ENCODE measurements at places on chromosomes 7 and 10.

- no peak for DNase-seq
Measured at GRCh38 chr7:94509264-94509886, at the start of gene CASD1. CASD1 (plus strand) TSS chr7:94509809; CDS start chr7:94510085, 276 bp downstream.

- DNase-seq: no peak
Measured at GRCh38 chr7:71871446-71871845, 540.7 kb downstream of the CALN1 start.

DNA sequence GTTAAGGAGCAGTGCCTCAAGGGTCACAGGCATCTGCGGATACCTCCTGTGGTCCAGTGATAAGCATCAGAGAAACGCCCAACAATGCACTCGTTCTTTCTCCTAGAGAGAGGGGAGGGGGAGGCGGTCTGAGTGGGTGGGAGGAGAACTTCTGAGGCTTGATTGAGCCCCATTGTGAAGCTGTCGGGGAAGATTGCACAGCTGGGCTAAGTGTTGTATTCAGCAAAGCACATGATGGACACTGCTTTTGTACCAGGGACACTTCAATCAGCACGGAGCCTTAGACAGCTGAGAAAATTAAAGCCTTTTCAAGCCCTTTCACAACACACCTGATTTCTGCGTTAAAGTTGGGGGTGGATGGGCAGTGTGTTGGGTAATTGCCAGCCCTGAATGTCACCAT is 230.3 kb upstream of the GHITM start:
- no peak for DNase-seq

- peak; percentile 47 for DNase-seq
Measured at GRCh38 chr7:29090836-29091601, 55.3 kb downstream of the CPVL start.

- no peak for DNase-seq
Measured at GRCh38 chr10:100350914-100351485, 4.0 kb downstream of the SCD start.

DNA sequence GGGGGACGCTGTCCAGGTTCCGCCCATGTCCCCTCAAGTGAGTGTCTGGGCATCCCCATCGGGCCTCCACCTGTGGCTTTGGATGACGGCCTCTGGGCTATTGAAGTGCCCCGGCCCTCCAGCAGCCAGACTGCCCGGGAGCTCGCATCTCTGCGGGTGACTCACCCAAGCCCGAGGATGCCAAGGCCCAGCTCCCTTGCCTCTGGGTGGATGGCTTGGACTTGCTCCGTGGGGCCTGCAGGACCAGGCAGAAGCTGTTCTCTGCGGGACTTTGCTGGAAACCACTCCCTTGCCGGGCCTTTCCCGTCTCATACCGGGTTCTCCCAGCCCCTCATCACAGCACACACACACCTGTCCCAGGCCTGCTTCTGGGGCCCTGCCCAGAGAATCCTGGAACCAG is 22.4 kb downstream of the DPYSL4 start:
- DNase-seq: no peak

DNA sequence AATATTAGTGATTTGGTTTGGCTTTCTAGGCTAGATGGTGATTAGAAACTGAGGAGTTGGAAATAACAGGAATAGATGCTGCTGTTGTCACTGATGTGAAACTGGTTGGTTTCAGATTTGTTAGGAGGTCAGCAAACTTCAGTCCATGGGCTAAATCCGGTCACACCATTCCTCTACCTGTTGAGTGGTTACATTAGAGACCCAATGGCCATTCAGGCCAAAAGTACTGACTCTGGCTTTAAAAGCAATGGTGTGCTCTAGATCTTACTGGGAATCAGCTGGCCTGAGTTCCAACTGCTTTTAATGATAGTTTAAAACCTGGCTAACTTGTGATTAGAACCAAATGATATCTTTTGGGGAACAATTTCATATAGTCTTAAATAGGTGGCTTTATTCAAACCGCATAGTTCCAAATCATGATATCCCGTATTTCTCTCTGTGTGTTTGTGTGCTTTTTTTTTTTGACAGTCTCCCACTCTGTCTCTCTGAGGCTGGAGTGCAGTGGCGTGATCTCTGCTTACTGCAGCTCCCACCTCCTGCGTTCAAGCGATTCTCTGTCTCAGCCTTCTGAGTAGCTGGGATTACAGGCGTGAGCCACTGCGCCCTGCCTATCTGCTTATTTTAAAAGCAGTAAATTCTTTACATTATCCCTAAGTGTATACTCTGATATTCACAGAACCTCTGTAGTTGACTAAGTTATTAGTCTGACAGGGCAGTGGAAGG is 7.8 kb upstream of the PBLD start:
- DNase-seq: no peak

- DNase-seq: peak; percentile 85
Measured at GRCh38 chr7:1537535-1538412, 7.3 kb downstream of the MAFK start.

- no peak for DNase-seq
Measured at GRCh38 chr7:127974446-127975035, 56.7 kb downstream of the LRRC4 start.

DNA sequence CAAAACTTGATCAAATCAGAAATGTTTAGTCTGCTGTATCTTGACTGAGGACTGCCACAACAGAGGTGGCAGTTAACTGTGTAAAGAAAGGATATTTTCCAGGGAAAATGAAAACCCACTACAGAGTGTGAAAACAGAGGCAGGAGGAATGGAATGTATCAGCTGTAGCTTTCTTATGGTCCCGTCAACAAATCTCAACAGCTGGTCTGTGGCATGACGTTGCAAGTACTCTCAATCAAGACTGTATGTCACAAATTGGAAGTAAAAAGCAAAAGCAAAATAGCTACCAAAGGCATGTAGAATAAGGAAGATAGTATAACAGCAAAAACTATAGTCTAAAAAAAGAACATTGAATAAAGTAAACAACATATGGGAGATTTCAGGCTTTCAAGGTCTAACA is 123.5 kb downstream of the KMT2C start:
- DNase-seq: peak; percentile 10

DNA sequence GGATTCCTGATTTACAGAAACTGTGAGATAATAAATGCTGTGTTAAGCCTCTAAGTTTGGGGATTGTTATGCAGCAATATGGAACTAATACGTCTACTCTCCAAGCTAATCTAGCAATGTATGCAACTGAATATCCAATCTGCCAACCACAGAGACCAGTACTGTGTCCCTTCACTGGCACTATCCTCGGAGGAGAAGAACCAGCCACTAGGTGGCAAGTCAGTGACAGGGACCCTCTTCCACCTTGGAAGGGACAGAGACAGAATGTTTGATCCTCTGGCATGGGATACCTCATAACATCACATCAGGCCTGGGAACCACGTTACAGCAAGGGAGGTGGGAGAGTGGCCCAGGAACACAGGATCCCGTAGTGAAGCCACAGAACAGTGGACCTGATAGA is 96.4 kb downstream of the CREM start:
- no peak for DNase-seq

GRCh38 chr10:12445701-12446334 is 96.5 kb downstream of the CAMK1D start:
- no peak for DNase-seq

DNA sequence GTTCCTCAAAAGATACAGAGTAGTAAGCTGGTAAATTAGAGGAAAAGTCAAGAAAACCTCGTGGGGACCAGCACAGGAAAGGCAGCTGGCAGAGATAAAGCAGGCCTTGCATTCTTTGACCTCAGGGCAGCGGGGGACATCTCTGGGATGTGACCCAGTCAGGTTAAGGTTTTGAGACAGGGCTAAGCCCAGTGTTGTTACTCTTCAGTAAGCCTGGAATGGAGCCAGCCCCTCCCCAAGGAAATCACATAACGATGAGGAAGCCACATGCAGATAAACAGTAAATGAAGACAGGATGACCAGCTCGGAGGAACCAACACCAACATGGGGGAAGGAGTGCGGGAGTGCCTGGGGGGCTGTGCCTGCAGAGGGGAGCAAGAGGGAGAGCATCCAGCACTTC is 99.6 kb downstream of the JAZF1 start:
- DNase-seq: no peak

- DNase-seq: no peak
Measured at GRCh38 chr10:5831446-5831782, 18.2 kb upstream of the GDI2 start.

DNA sequence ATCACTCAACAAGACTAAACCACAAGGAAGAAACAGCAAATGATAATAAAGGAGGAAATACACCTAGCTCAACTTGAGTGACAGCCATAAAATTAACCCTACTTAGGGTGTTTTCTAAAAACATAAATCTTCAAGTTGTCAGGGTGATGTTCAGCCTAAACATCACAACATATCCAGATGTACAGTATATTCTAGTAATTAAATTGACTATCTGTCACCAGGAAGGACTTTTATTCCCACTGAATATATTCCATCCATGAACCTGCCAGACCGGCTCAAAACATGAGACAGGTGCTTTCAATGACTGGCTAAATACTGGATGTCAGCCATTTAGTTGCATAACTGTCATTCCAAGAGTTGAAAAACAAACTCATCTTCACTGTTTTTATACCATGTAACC is 298.1 kb upstream of the NEBL start:
- no peak for DNase-seq

DNA sequence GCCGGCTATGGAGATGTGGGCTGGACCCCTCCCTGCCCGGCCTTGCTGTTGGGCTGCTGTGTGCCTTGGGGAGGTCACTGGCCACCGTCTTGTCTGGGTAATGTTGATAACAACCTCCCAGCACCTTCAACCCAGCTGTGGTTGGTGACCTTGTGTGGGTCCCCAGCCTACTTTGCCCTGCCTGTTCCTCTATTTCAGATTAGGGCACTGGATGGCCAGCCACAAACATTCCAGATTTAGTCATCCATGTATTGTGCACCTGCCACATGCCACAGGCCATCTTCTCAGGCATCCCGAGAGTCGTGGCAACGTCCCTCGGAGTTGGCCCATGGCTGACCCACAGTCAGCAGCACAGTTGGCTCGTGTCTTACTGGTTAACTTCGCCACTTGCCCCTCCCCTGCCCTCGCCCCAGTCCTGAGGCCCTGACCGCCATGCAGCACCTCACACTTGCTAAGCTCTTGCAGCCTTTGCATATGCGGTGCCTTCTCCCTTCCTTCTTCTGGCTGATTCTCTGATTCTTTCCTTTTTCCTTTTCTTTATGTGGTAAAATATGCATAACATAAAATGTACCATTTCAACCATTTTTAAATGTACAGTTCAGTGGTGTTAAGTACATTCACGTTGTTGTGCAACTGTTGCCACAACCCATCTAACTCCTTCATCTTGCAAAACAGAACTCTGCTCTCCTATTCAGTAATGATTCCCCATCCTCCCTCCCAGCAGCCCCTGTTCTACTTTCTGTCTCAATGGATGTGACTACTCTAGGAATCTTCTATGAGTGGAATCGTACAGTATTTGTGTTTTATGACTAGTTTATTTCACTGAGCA is 60.6 kb downstream of the PRF1 start:
- DNase-seq: no peak

DNA sequence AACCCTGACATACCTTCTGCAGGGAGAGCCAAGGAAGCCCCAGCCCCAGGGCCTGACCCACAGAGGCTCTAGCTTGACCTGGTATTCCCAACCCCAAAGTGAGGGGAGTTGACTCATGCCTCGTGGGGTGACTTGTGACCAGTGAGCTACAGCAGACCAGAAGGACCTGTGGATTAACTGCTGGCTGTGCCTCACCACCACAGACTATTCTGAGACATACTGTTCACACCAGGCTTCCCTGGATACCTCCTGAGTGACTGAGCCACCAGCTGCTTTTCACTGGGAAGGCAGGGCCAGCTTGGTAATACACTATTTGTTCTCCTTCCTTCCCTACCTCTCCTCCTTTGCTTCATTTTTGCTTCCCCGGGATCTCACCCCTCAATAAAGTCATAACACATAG is 7.3 kb downstream of the PLXNA4 start:
- DNase-seq: no peak

GRCh38 chr7:1360521-1360971 is 98.7 kb downstream of the MICALL2 start:
- no peak for DNase-seq

GRCh38 chr7:119711104-119711503 is 561.9 kb upstream of the KCND2 start:
- no peak for DNase-seq

GRCh38 chr7:1640376-1641172 is 29.5 kb upstream of the ELFN1 start:
- no peak for DNase-seq

DNA sequence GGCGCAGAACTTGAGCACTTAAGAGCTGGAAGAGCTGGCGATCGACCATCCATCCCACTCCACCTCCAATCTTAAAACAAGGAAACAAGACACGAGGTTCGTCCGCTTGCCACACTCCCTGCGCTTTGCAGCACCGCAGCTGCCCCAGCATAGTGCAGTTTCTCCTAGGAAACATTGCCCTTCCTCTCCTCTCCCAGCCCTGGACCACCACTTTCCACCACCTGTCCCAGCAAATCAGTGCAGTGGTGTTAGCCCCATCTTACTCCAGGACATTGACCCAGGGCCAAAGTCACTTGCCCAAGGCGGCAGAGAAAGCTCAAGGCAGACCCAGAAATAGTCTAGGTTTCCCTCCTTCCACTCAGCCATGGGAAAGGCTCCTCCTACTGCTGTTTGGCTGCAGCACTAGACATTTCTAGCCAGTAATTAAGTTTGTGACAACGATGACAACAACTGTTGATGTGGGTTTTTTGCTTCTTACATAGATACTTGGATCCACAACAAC is 1.5 kb upstream of the PARD3 start:
- no peak for DNase-seq

DNA sequence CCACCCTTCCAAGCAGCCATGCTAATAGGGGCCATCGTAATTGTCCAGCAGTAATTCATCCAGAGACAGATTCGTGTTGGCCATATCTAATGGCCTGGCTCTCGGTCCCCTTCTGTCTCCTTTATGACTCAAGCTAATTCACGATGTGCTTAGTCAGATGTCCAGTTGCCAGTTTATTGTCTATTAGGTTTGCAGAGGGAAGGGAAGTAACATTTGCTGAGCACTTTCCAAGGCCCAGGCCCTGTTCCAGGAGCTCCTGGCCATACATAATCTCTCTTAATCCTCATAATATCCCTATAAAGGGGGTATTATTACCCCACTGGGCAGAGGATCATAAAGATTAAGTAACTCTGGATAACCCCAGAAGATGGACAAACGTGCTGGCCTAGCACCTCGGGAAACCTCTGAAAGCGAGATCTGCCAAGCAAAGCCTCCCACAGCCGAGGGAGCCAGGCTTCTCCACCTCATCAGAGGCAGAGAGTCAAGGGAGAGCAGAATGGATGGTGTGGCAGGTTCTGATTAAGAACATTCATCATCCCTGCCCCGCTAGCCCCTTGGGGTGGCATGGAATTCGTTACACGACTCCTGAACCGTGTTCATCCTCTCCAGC is 153.7 kb downstream of the PLXNA4 start:
- DNase-seq: no peak

- DNase-seq: no peak
Measured at GRCh38 chr10:108147346-108147745, 982.8 kb upstream of the SORCS1 start.

DNA sequence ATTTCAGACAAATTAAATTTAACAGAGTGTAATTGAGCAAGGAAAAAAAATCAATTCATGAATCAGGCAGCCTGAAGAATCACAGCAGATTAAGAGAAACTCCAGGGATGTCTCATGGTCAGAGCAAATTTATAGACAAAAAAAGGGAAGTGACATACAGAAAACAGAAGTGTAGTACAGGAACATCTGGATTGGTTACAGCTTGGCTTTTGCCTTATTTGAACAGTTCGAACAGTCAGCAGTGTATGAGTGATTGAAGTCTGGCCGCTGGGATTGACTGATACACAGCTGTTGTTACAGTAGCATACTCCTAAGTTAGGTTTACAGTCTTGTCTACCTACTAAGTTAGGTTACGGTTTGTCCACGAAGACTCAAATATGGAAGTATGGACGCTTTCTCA is 255.3 kb downstream of the HPSE2 start:
- DNase-seq: no peak
